CD4-positive, alpha-beta T cell treated with Interleukin-10 for 1 hour (primary cell): ENCODE measurements at places on chromosomes 12 and 14.

- no peak for DNase-seq
Observed at GRCh38 chr12:42606471-42606870, 16.9 kb upstream of the PRICKLE1 start.

DNA sequence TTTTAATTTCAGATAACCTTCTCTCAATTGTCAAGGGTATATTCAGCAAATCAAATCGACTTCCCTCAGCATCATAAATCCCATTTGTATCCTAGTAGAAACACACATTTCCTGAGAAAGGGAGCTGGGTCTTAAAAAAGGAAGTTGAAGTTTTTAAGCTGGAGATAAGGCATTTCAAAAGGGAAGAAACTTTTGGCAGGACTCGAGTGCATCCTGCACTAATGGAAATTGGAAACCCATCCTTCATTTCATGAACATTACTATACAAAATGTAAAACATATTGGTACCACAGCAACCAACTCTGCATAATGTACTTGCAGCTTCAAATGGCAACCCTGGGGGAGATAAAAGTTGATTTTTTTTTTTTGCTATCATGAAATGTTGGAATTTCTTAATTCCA, 23.7 kb upstream of the TMCC3 start:
- no peak for DNase-seq

- DNase-seq: no peak
Observed at GRCh38 chr12:107400686-107401447, 284.7 kb upstream of the PWP1 start.

DNA sequence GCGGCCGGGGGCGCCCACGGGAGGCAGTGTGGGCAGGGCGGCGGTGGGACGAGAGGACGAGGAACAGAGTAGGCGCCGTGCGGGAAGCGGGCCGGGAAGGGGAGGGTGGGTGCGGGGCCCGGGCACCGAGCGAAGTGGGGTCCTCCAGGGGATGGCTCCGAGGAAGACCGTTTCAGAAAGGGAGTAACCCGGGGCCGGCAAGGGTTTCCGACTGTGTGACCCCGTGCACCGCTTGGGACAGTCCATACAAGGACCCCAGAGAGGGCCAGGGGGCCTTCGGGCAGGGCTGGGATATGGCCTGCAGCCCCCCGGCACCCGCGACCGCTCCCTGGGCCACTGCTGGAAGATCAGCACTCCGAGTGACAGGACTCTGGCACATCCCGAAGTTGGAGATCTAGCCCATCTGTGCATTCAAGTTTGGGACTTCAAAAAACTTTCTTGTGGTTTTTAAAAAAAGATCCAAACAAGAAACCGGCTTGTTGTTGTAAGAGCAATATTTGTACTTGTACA, 448 bp downstream of the TSPAN9 start:
- DNase-seq: peak; percentile 8

DNA sequence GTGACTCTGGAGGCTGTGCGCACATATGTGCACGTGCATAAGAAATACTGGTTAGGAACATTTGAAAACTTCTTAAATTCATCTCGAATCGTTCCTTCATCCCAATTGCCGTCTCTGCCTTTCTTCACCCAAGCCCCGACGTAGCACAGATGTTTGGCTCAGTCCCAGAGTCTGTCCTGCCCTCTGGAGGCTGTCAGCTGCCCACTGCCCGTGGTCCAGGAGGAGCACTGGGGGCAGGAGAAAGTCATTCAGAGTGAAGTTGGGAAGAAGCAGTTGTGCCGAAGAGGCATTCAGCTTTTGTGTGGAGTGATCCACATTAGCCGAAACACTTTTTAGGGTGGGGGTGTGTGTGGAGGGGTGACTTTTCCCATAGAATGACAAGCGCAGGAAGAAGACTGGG, 124.9 kb downstream of the TSPAN9 start:
- no peak for DNase-seq

- DNase-seq: no peak
Observed at GRCh38 chr12:95789126-95790032, 1.2 kb downstream of the NTN4 start.

GRCh38 chr12:104404781-104405180, 52.0 kb upstream of the CHST11 start:
- DNase-seq: no peak

- no peak for DNase-seq
Observed at GRCh38 chr12:130933269-130933995, 20.3 kb upstream of the ADGRD1 start.

GRCh38 chr14:33307691-33308251, 369.1 kb downstream of the NPAS3 start:
- no peak for DNase-seq

DNA sequence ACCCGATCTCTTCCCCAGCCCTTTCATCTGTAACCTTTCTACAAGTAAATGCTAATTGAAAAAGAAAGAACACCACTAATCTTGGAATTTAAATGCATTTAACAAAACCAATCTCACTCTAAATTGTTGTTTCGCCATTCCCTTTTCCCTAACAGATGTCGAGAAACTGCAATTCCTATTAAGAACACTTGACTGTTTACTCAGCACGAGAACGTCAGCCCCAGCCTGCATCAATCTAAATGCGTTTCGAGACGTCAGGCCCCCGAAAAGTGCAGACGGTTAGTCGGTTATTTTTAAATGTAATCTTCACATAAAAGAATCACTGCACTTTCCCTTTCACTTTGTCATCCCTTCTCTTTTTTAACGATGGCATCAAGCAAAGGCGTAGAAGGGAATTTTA, 837.6 kb downstream of the VRK1 start:
- peak; percentile 46 for DNase-seq

DNA sequence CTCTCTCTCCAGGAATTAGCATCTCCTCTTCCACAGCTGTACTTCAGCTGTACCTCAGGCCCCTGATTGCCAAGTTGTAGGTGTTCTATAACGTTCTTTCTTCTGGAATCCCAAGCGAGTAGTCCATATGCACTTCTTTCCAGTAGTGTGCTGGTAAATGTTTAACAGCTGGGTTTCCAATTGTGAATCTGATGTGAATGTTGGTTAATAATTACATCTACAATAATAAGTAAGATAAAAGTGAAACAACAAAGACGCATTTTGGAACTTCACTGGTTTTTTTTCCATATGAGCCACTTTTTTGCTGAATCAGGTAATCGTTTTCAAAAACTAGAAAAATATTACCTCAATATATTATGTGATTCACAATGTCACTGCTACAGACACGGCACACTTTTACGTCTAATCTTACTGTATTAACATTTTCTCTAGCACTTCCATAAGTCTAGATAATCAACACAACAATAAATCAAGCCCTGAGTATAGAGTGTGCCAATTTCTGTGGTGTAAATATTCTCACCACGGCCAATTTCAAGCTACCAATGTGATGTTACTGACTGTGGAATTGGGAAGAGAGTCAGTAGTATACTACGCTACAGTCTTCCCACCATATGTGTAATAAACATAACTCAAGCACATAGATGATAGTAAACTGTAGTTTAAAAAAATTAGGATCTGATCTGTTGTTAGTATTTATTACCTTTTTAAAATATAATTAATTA, 113.0 kb downstream of the ZFP36L1 start:
- DNase-seq: no peak

GRCh38 chr12:101664992-101665391, 32.4 kb upstream of the CHPT1 start:
- no peak for DNase-seq

- DNase-seq: no peak
Observed at GRCh38 chr12:113896841-113897240, 69.3 kb downstream of the RBM19 start.

- no peak for DNase-seq
Observed at GRCh38 chr12:124632519-124632984, 65.1 kb upstream of the NCOR2 start.

DNA sequence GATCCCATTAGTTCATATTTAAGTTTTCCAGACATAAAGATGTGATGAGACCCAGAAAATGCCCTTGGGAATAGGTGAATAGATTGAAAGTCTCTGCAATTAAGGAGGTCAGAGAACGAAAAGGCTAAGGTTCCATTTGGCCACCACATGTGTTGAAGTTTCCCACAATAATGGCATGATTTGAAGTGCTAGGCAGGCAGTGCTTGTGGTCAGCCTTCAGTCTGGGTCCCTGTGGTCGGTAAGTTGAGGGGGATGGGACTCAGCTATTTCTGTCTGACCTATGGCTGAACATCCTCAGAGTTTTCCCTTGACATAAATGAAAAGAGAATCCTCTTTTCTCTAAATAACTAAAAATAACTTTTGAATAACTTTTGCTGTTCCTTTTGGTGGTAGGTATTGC, 92.4 kb downstream of the PELI2 start:
- DNase-seq: no peak

DNA sequence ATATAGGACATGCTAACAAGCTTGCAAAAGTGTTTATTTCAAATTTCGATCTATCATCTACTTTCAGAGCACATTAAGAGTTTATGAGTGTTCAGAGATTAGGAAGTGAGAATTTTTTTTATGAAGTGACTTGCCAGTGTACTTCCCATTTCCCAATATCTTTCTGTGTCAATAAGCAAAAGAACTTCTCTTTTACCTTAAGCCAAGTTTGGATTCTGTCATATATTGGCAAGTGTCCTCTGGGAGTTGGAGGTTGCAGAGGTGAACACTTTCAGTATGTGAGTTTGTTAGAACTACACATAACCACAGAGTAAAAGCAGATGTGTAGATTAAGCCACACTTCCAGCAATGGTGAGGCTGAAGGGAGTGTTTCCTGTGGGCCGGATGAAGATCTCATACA, 16.6 kb upstream of the KLRF1 start:
- DNase-seq: no peak

DNA sequence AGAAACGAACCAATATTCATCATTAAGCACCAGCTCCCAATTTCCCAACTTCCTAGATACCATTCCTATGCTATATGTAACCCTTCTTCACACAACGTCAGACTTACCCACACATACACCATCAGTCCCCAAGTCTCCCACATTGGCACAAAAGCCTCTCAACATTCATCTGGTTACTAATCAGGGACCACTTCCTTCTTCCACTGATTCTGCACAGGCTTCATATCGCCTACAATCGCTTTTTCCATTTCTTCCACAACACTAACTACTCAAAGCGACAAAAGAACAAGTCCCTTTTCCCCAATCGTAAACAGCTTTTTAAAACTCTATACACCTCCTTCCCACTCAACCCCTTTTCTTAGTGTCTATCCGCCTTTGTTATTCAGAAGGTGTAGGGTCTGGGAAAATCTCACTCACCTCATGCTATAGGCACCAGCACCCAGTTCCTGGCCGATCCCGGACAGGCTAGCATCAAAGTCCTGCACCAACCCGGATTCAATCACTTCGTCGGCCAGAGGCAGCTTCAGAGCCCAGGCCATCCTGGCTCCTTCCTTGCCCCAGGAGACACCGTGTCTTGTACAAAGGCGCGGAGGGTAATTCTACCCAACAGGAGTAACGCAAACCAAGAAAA, 936 bp downstream of the TFCP2 start:
- DNase-seq: peak; percentile 5

GRCh38 chr12:26452511-26452910, 257.1 kb downstream of the SSPN start:
- no peak for DNase-seq

DNA sequence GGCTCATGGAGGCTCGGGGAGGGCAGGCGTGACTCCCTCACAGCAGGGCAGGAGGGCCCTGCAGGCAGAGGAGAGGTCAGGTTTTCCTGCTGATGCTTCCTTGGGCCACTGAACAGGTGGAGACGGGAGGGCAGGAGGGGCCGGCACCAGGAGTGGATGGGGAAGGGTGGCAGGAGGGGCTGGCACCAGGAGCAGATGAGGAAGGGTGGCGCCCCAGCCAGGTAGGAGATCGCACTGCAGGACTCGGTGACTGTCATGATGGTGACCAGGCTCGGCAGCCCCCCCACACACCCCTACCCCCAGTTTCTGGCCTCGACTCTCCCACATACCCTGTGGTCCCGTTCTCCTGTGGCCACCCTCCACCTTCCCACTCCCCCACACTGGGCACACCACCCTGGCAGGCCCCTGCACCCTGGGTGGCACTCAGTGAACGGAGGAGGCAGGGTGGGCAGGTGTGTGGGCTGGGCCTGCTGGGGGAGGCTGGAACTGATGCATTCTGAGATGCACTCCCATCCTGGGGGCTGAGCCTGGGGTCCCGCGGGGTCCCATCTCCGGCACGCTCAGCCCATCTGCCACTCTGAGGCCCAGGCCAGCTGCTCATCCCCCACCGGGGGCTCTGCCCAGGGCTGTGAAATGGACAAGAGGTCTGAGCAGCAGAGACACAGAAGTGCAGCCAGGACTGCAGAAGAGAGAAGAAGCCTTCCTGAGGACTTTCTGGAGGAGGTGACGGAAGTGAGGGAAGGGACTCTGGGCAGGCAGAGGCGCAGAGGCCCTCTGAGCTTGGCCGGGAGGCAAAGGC, 2.8 kb downstream of the NUDT14 start:
- no peak for DNase-seq

DNA sequence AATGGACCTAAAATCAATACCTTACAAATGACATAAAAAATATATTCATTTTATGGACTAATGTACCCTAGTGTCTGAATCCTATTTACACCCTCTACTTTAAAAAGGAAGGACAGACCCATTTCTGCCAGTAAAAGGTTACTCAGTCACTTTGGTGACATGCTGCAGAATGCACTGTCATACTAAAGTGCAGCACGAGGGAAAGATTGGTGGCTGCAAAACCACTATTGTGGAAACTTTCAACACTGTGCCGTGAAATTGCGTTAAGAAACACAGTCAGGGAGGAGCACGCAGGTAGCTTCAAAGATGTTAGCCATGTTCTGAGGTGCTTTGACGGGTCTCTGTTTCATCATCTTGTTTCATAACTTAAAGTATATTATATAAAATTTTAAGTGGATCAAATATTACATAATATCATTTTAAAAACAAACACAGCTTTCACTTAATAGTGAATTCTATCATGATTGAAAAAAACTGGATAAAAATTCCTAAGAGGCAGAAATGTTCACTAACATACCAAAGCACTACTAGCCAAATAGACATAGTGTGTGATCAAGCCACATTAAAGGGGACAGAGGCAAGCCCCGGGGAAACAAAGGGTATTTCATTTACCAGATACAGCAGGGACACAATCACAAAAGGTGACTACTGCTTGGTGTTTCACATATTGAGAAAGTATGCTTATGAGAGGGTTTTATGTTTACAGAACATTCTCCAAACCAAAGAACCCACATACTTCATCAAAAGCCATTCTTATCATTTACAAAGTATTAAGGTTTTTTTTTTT, 330.8 kb upstream of the SOX5 start:
- DNase-seq: no peak

GRCh38 chr14:65879248-65880009, 466.9 kb downstream of the FUT8 start:
- no peak for DNase-seq

DNA sequence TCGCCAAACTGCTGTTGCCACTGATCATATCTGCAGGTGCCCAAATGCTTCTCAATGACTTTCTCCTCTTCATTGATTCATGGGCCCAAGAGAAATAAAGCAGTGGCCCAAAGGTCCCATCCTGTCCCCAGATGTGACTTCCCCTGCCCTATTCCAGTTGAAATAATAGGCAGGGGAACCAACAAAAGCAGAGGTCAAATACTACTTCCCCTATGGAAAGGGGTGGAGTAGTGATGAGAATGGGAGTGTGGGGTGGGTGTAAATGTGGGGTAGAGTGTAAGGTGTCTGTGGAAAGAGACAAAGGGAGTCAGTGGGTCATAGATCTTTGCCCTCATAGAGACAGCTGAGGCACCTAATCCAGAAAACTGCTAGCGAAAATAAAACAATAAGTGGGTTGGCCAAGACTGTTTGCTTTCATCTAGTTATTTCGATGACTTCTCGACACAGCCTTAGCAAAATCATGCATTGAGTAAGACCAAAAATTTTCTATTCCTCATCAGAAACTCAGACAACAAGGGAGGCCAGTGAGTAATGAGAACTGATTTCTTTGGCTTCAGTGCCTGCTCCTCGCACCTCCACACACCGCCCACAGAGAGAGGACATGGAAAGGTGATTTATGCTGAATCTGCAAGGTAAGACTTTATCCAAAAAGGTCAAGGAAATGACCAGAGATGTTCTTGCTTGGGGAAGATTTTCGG, 10.9 kb upstream of the IL22 start:
- no peak for DNase-seq
